ENCODE measurements at places on chromosomes 6 and 20.

GRCh38 chr6:149334682-149335160 is 17.2 kb downstream of the TAB2 start:
- H3K36me3 ChIP-seq: peaks cover 49% of the 10 kb centered on the region
- H3K27me3 ChIP-seq: no peaks in the 10 kb centered on the region
- peak overlapping the region; percentile 43 for H3K27ac ChIP-seq
- peaks cover 82% of the 10 kb centered on the region for H3K4me1 ChIP-seq
- no peak overlapping the region for H3K4me3 ChIP-seq
- no peak for DNase-seq

DNA sequence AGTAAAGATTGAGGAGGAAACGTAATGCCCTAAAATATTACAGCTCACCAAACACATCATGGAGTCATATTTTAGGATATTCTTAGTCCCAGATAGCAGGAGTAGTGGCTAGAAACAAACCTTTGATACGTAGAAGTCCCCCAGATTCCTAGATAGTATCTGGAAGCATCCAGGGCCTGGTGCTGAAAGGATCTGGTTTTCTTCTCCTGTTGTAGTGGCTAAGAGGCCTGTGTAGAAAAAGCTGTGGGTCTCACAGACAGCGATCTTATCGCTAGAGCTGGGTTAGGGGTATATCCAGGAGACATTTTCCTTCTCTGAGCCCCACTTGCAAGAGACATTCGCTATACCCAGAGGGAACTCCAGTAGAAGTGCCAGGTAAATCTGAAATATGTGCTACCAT is 139.9 kb downstream of the KCNQ5 start:
- no peak for DNase-seq
- no peaks in the 10 kb centered on the region for H3K36me3 ChIP-seq

DNA sequence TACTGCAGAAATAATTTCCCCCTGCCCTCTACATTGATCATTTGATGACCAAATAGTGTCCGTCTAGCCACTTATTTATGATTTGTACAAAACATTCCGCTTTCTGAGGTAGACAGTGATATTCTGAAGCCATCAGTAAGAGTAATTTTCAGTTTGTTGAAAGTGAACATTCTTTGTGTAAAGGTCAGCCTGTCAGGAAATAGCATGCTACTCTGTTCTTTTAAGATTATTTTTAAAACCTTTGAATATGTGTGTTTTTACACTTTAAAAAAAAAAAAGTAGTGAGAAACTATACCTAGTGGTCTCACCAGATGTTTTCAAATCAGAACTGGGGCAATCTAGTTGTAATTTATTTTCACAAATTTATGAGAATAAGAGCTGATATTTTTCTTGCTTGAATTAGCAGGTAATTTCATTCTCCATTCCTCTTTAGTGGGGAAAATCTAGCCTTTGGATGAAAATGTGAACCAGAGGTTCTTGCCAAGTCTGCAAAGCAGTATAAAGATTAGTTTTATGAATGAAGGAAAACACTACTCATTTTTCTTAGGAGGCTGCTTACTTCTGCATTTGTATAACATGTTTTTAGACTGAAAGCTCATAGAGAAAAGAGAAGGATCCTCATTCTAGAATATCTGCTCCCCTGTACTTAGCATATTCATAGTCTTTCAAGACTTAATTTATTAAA is 12.1 kb upstream of the REV3L start:
- DNase-seq: no peak
- no peak overlapping the region for H3K27ac ChIP-seq
- peaks cover 9% of the 10 kb centered on the region for H3K4me1 ChIP-seq
- H3K4me3 ChIP-seq: no peak overlapping the region
- H3K36me3 ChIP-seq: peaks cover 4% of the 10 kb centered on the region

DNA sequence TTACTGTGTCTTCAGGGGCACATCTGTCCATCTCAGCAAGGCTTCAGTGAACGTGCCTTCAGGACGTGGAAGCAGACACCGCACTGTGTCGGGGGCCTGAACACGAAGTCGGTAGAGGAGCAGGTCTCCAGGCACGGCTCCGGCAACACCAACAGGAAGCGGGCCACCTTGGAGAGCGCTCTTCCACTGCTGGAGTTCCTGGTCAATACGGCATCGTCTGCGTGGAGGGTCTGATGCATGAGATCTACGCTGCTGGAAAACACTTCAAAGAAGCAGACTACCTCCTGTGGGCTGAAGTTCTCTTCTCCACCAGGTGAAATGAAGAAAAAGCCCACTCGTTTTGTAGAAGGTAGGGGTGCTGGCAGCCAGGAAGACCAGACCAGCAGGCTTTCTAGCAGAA is 69.3 kb upstream of the SLCO4A1 start:
- H3K27me3 ChIP-seq: peaks cover 18% of the 10 kb centered on the region
- no peaks in the 10 kb centered on the region for H3K36me3 ChIP-seq
- H3K4me3 ChIP-seq: no peak overlapping the region
- no peak overlapping the region for H3K27ac ChIP-seq
- peaks cover 9% of the 10 kb centered on the region for H3K4me1 ChIP-seq

- no peak overlapping the region for H3K4me3 ChIP-seq
- no peaks in the 10 kb centered on the region for H3K36me3 ChIP-seq
- peaks cover 12% of the 10 kb centered on the region for H3K4me1 ChIP-seq
- no peak for DNase-seq
- H3K27ac ChIP-seq: no peak overlapping the region
These were observed 1.2 kb upstream of the TSPO2 start for GRCh38 chr6:41040940-41041536.

Data from activated CD8-positive, alpha-beta T cell treated with anti-CD3 and anti-CD28 coated beads, Interleukin-2, amount 10 ng/mL, durations not matched to agents 7 days and 5 days (primary cell).